ENCODE measurements at places on chromosomes 5 and 9.

DNA sequence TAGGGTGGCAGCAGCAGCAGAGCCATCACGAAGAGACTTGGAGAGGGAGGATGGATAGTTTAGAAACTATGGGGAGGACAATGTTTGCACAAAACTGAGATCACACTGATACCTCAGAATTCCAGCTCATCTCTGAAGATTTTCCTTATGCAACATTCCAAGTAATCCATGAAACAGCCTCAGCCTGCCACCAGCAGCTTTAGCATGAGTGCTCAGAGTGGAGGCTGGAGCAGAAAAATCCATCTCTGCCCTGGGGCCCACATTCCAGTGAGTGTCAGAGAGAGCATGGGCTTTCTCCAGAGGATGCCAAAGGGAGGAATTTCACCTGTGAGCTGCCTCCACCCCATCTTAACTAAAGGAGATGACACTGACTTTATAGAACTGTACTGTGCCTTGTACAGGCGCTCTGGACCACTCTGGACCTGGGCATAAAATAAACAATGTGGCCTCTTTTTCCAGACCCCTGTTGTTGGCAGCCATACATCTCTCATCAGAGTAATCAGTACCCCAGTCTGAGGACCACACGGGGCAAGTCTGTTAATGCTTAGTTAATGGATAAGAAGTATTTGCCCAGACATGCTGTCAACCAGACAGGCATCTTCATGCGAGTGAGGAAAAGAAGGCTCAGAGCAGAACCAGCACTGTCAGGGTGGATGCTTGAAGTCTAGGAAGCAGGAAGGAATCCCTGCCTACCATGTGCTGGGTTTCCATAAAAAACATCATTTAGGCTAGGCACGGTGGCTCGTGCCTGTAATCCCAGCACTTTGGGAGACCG, 440.9 kb downstream of the ENC1 start:
- peaks cover 8% of the 10 kb centered on the region for H3K4me1 ChIP-seq
- H3K36me3 ChIP-seq = no peaks in the 10 kb centered on the region
- no peak for DNase-seq
- no peak overlapping the region for H3K27ac ChIP-seq

- H3K4me1 ChIP-seq = no peaks in the 10 kb centered on the region
- H3K4me3 ChIP-seq = no peak overlapping the region
- H3K36me3 ChIP-seq = no peaks in the 10 kb centered on the region
- H3K27me3 ChIP-seq = no peaks in the 10 kb centered on the region
- H3K27ac ChIP-seq = no peak overlapping the region
- DNase-seq = no peak
Observed at GRCh38 chr9:105967797-105968196, 273.5 kb downstream of the TMEM38B start.

- H3K27me3 ChIP-seq = no peaks in the 10 kb centered on the region
- no peak overlapping the region for H3K4me3 ChIP-seq
- no peak for DNase-seq
- H3K4me1 ChIP-seq = no peaks in the 10 kb centered on the region
- no peaks in the 10 kb centered on the region for H3K36me3 ChIP-seq
Observed at GRCh38 chr9:7347556-7347955, 452.0 kb downstream of the DMAC1 start.

- H3K4me1 ChIP-seq = peaks cover 66% of the 10 kb centered on the region
- no peak overlapping the region for H3K4me3 ChIP-seq
- no peaks in the 10 kb centered on the region for H3K36me3 ChIP-seq
- no peak for DNase-seq
- H3K27me3 ChIP-seq = no peaks in the 10 kb centered on the region
- peak overlapping the region; percentile 61 for H3K27ac ChIP-seq
Observed at GRCh38 chr5:140181002-140181483, 6.1 kb downstream of the CYSTM1 start.

GRCh38 chr5:33439905-33440481, 772 bp upstream of the TARS1 start:
- H3K27me3 ChIP-seq = no peaks in the 10 kb centered on the region
- peaks cover 7% of the 10 kb centered on the region for H3K36me3 ChIP-seq
- peak overlapping the region; percentile 87 for H3K27ac ChIP-seq
- H3K4me3 ChIP-seq = peak overlapping the region; percentile 71

- DNase-seq = no peak
- H3K27me3 ChIP-seq = no peaks in the 10 kb centered on the region
- H3K27ac ChIP-seq = no peak overlapping the region
- H3K4me1 ChIP-seq = no peaks in the 10 kb centered on the region
- no peak overlapping the region for H3K4me3 ChIP-seq
Observed at GRCh38 chr5:36712706-36713105, 106.3 kb downstream of the SLC1A3 start.

DNA sequence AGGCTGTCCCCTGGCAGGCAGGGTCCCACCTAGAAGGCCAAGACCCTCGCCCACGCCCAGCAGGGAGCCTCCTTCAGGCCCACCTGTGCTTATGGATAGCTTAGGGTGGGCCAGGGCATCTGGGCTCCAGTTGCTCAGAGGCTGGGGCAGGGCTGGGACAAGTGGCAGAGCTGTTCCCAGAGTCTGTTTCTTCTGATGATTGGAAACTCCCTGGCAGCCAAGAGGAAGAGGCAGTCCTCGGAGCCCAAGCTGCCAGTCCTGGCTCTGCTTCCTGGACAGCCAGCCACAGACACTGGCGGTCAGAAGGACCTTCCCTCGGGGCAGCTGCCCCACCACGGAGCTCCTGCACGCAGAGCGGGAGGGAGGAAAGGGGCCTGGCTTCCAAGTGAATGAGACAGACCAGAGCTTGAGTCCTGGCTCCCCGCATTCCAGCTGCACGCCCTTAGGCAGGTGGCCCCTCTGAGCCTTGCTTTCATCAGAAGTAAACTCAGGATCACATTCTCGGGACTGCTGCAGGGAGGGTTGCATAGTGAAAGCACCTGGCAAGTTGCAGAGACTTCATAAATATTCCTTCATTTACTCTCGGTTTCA, 37.9 kb upstream of the GABRP start:
- DNase-seq = no peak
- H3K27ac ChIP-seq = no peak overlapping the region
- H3K36me3 ChIP-seq = no peaks in the 10 kb centered on the region
- peaks cover 18% of the 10 kb centered on the region for H3K4me1 ChIP-seq
- peaks cover 8% of the 10 kb centered on the region for H3K27me3 ChIP-seq

- DNase-seq = no peak
- no peaks in the 10 kb centered on the region for H3K36me3 ChIP-seq
- H3K4me3 ChIP-seq = no peak overlapping the region
- H3K27me3 ChIP-seq = no peaks in the 10 kb centered on the region
Observed at GRCh38 chr9:121692606-121693387, 41.4 kb downstream of the DAB2IP start.

DNA sequence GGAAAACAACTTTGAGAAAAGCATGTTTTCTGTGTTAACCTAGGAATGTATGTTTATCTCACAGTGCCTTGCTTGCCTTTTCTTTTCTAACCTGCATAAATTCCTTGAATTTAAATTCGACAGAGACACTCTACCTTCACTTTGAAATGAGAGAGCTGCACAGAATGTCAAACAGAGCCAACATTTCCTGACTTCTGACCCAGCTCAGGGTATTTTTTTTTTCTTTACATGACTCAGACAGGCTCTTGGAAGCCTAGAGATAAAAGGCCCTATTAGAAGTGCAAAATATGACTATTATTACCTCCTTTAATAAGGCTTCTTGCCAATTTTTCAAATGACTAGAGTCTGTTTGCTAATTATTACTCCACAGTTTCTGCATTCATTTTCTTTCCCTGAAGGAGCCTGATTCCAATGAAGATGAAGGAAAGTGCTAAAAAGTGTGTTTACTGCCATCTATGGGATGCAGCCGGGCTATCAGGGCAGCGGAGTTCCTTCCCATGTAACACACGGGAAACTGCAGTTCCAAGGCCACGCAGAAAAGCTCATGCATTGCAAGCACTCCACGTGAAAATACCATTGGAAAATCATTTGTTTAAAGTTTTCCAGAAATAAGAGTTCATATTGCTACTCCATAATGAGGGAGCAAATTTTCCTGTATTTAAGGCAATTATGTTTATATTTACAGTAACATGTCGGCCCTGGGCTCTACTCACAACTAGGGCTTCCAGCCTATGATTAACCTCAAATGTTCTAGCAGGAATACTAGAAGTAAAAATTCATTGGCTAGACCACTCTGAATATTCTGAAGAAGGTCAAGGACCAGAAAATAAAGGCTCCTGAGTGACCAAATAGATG, 485.6 kb downstream of the ZSWIM6 start:
- DNase-seq = no peak
- H3K27ac ChIP-seq = no peak overlapping the region
- H3K36me3 ChIP-seq = no peaks in the 10 kb centered on the region
- no peaks in the 10 kb centered on the region for H3K27me3 ChIP-seq
- no peaks in the 10 kb centered on the region for H3K4me1 ChIP-seq
- no peak overlapping the region for H3K4me3 ChIP-seq

GRCh38 chr5:141084487-141084989, 9.9 kb upstream of the PCDHB2 start:
- H3K27me3 ChIP-seq = no peaks in the 10 kb centered on the region
- no peaks in the 10 kb centered on the region for H3K36me3 ChIP-seq
- no peak for DNase-seq
- H3K4me1 ChIP-seq = no peaks in the 10 kb centered on the region

- H3K27ac ChIP-seq = no peak overlapping the region
- no peaks in the 10 kb centered on the region for H3K27me3 ChIP-seq
- H3K36me3 ChIP-seq = no peaks in the 10 kb centered on the region
- H3K4me3 ChIP-seq = no peak overlapping the region
Observed at GRCh38 chr5:57696389-57696769, 213.8 kb upstream of the ACTBL2 start.

DNA sequence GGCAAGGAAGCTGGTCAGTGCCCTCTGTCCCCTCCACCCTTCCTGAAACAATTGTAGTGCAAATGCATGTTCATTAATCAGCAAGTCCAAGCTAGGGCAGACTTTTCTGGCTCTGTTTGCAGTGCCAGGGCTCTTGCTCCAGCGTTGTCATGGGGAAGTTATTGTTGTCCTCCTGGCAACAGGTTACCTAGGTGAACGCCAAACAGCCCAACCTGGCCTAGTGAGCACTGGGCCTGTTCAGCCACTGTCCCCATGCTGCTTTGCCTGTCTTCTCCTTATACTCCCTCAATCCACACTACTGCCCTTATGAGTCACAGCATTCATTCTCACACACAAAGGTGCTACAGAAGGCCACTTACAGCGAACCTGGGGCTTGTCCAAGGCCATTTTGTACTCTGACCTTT, 34.5 kb upstream of the GLIS3 start:
- peak; percentile 81 for DNase-seq
- no peaks in the 10 kb centered on the region for H3K36me3 ChIP-seq
- H3K4me3 ChIP-seq = no peak overlapping the region
- peaks cover 15% of the 10 kb centered on the region for H3K4me1 ChIP-seq
- H3K27ac ChIP-seq = peak overlapping the region; percentile 79

DNA sequence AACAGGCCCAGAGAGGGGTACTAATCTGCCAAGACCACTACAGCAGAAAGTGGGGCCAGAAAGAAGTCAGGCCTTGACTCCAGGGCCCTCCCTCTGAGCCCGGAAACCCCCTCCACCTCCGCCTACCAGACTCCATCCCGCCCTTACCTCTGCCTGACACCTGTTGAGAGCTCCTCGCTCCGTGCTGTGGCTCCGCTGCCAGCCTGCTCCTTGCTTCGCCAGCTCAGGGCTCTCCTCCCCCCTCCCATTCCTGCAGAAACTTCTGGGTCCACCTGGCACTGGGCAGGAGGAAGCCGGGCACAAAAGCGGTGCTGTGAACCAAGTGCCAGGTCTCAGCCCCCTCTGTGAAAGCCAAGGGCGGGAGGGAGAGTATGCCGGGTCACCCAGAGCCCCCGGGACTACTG, 6.4 kb upstream of the ST6GALNAC6 start:
- peak overlapping the region; percentile 31 for H3K4me3 ChIP-seq
- no peaks in the 10 kb centered on the region for H3K27me3 ChIP-seq
- DNase-seq = peak; percentile 76
- H3K36me3 ChIP-seq = peaks cover 16% of the 10 kb centered on the region
- peaks cover 77% of the 10 kb centered on the region for H3K4me1 ChIP-seq

- DNase-seq = no peak
- H3K4me3 ChIP-seq = no peak overlapping the region
- no peaks in the 10 kb centered on the region for H3K4me1 ChIP-seq
- H3K27ac ChIP-seq = no peak overlapping the region
- peaks cover 3% of the 10 kb centered on the region for H3K36me3 ChIP-seq
- H3K27me3 ChIP-seq = no peaks in the 10 kb centered on the region
Observed at GRCh38 chr5:81516091-81516490, 122.2 kb upstream of the ACOT12 start.

GRCh38 chr5:142091922-142092321, 16.7 kb upstream of the NDFIP1 start:
- peaks cover 14% of the 10 kb centered on the region for H3K4me1 ChIP-seq
- H3K36me3 ChIP-seq = no peaks in the 10 kb centered on the region
- no peak for DNase-seq

GRCh38 chr5:102218159-102218558, 77.9 kb downstream of the SLCO4C1 start:
- no peaks in the 10 kb centered on the region for H3K36me3 ChIP-seq
- no peak overlapping the region for H3K4me3 ChIP-seq
- no peak for DNase-seq
- H3K4me1 ChIP-seq = no peaks in the 10 kb centered on the region
- no peak overlapping the region for H3K27ac ChIP-seq
- H3K27me3 ChIP-seq = no peaks in the 10 kb centered on the region

DNA sequence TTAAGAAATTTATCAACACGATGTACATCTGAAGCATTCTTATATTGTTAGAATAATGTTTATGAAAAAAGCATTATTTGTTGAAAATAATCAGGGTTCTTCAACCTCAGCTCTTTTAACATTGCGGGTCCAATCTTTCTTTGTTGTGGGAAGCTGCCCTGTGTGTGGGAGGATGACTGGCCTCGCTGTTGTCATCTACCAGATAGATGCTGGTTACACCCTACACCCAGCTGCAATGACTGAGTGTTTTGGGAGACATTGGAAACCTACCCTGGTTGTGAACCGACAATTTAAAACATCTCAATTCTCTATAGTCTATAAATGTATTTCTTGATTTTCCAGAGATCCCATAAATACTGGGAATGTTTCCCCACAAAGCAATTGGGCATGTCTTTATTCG, 794.2 kb upstream of the CDH10 start:
- no peak overlapping the region for H3K27ac ChIP-seq
- H3K4me1 ChIP-seq = no peaks in the 10 kb centered on the region
- H3K27me3 ChIP-seq = no peaks in the 10 kb centered on the region
- no peaks in the 10 kb centered on the region for H3K36me3 ChIP-seq
- DNase-seq = no peak

GRCh38 chr9:87431837-87432236, 65.8 kb upstream of the DAPK1 start:
- no peak overlapping the region for H3K27ac ChIP-seq
- DNase-seq = no peak
- no peaks in the 10 kb centered on the region for H3K36me3 ChIP-seq
- H3K4me1 ChIP-seq = no peaks in the 10 kb centered on the region
- H3K4me3 ChIP-seq = no peak overlapping the region

DNA sequence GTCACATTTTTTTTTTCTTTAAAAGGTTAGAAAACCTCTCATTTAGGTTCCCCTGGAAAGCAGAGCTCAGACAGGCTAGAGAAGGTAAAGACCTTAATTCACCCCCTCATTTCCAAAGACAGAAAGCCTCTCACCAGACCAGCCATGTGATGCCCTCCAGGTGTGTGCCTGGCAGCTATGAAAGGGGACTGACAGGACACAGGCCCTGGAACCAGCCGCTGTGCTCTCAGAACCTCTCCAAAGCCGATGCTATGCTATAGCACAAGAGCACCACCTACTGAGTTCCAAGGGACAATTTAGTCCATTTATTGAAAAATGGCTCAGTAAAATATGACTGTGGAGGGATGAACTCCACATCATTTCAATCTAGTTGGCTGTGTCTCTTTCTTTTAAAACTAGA, 48.8 kb downstream of the FANCC start:
- no peak overlapping the region for H3K4me3 ChIP-seq
- H3K36me3 ChIP-seq = no peaks in the 10 kb centered on the region
- H3K27ac ChIP-seq = no peak overlapping the region

- H3K4me3 ChIP-seq = peak overlapping the region; percentile 36
- H3K4me1 ChIP-seq = no peaks in the 10 kb centered on the region
- no peak for DNase-seq
- H3K27ac ChIP-seq = peak overlapping the region; percentile 33
- no peaks in the 10 kb centered on the region for H3K27me3 ChIP-seq
- H3K36me3 ChIP-seq = no peaks in the 10 kb centered on the region
Observed at GRCh38 chr5:55160493-55161209, 680 bp downstream of the GPX8 start.

Measured in upper lobe of right lung (tissue), 1 donor.